Psoas muscle (tissue), 8 donors: ENCODE measurements at places on chromosomes 16 and 17.

DNA sequence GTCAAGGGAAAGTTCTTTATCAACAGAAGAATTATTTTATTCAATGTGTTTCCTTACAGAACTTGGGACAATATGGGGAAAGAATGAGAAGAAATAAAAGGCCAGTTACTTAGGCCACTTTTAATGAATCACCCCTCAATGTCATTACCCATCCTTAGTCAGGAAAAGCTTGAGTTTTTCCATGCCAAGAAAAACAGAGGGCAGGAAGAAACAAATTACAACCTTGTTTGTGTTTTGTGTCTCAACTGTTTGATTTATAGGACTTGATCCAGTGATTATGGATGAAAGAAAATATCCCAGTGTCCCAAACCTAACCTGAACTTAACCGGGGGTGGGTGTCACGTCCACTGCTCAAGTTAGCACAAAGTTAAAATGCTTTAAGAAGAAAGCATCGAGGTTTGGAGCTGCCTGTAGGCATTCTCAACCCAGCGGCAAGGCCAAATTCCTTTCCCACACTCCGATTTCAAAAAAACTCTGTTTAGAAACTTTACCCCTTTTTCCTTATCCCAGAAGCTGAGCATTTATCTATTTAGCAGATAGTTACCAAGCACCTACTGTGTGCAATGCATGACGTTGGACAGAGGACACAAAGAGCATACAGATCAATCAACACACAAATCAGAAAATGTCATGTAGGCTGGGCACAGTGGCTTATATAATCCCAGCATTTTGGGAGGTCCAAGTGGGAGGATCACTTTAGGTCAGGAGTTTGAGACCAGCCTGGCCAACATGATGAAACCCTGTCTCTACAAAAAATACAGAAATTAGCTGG, 14.0 kb upstream of the CYB5B start:
- DNase-seq = no peak

DNA sequence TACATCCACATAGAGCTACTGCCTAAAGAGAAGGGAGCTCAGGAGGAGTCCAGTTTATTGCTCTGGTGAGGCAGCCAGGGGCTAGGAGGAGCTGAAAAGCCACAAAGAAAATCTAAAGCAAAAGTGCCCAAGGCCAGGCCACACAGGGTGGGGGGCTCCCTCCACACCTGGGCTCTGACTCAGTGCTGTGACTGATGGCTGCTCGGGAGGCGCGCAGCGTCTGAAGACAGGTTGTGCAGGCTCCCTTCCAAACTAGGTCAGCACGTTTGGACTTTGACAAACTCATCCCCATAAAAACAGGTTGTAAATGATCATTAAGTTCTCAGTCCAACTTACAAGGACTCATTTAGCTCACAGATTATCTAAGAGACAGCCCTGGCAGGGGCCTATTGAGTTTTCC, 22.2 kb upstream of the LCMT1 start:
- DNase-seq = no peak

GRCh38 chr16:16146380-16147315, 76.6 kb downstream of the ABCC6 start:
- no peak for DNase-seq

- no peak for DNase-seq
These were observed 60.9 kb upstream of the ZNF469 start for GRCh38 chr16:88321635-88322499.

- DNase-seq = peak; percentile 11
These were observed 13.0 kb downstream of the KATNB1 start for GRCh38 chr16:57748596-57748995.

- DNase-seq = peak; percentile 75
These were observed 11.8 kb downstream of the CTRB1 start for GRCh38 chr16:75230471-75231110.

GRCh38 chr16:11333702-11334101, 11.6 kb upstream of the RMI2 start:
- no peak for DNase-seq

DNA sequence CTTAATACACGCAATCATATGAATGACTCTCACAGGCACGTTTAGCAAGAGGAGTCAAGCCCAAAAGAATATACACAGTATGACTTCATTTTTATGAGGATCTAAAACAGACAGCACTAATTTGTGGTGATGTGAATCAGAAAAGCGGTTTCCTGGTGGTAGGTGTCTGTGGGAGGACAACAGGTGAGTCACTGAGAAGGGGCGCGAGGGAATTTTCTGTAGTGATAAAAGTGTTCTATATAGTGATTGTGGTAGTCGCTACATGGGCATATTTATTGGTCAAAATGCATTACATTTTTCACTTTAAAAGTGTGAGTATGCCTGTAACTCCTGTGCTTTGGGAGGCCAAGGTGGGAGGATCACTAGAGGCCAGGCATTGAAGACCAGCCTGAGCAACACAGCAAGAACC, 7.6 kb upstream of the TNRC6A start:
- DNase-seq = no peak

DNA sequence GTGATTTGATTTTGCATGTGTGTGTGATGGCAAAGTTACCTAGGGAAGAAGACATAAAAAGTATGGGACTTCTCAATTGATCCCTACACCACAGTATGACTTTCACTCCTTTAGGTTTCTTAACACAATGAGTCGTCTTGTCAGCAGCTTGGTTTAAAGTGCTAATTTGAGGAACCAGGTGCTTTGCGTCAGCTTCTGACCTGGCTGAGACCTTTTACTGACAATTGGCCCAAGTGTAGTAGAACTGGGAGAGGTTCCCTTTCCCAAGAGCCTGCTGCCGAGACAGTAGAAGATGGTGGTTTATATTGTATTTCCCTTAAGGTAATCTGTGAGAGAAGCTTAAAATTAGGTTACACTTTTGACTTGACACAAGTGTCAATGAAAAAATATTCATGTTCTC, 54.9 kb downstream of the LDHD start:
- no peak for DNase-seq

- no peak for DNase-seq
These were observed 1597.3 kb downstream of the CDH8 start for GRCh38 chr16:60438894-60439293.

- DNase-seq = no peak
These were observed 157.9 kb downstream of the WWOX start for GRCh38 chr16:78257376-78257728.

DNA sequence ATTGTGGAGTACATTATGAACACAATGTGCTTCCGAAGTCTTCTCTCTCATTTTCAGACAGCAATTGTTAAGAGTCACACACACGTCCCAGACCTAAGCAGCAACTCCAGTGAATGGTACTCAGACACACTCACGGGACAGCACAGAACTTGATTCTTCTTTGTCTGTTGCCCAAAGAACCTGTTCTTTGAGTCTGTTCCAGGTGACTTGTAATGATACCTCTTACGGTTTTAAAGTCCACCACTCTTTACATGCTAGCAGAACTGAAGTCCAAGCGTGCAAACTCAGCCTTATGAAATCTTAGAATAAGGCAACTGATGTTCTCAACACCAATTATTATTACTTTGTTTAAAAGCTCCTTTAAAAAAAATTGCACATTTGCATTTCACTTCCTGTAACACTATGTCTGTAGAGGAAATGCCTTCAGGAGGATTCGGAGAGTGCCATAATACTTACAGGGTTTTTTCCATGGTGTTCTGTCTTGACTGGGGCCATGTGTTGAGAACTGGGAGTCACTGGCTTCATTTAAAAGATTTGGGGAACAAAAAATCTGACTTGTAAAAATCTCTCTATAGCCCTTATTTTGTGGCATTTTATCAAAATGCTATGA, 48.1 kb downstream of the MARF1 start:
- no peak for DNase-seq
